ENCODE measurements at places on chromosomes 3 and 15.

DNA sequence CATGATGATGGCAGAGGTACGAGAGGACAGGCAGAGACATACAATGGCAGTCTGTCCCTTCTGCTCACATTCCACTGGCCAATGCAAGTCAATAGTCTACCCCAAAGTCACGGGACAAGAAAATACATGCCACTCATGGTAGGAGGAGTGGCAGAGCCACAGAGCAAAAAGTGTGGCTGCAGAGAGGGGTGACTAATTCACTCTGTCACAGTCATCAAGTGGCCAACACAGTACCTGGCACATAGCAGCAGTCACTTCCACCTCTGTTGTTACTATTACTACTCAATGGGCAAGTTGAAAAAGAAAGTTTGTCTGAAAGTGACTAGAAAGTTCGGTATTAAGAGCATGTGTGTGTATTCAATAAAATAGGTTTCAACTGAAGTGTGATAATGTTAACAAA, 91.4 kb downstream of the SMAD3 start:
- DNase-seq = no peak

DNA sequence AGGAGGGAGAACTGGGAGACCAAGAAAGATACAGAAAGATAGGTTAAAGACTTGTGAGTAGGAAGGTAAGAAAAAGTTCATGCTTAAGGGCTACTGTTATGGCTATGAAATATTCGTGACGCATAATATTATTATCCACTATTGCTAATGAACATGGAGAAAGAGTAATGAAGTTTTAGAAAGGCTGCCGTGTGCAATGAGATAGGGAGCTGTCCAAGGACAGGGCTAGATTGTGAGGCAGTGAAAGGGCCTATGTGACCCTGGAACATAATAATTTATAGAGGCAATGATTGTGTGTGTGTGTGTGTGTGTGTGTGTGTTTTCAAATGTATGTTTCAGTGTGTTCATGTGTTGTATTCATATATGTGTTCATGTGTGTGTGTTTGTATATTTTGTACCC, 27.7 kb downstream of the MBNL1 start:
- DNase-seq = no peak

DNA sequence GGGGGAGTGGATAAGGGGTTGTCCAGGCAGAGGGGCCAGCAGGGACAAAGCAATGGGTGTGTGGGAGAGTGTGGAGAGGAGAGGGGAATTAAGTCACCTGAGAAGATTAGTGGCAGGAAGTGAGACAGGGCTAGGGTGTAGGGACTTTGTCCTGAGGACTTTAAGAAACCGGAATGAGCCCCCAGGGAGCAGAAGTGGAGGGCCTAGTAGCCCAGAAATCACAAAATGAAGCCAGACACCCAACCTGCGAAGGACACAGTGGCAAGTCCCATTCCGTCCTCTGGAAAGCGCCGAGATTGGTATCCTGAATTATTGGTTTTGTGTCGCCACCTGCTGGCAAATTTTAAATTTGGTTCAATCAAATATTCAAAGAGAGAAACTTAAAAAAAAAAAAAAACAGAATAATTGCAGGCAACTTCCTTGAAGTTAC, 78.0 kb upstream of the SLC25A36 start:
- peak; percentile 34 for DNase-seq

DNA sequence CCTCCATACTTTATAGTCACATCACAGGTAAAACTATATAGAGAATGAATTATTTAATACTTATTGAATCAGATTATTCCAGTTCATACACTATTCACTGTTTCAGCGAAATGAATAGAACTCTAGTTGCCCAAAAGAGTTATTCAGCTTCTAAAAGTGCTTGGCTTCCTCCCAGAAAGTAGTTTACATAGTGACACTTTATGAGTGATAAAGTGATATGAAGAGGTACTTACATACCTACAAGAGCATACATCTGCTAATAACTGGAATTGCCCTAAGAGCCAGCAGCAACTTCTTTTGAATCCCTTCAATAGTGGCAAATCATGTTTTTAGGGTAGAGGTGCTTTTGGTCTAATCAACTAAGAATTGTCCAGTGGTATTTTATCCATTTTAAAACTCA, 635.1 kb upstream of the AGTR1 start:
- no peak for DNase-seq

GRCh38 chr3:176566757-176567156, 630.5 kb downstream of the TBL1XR1 start:
- DNase-seq = no peak

DNA sequence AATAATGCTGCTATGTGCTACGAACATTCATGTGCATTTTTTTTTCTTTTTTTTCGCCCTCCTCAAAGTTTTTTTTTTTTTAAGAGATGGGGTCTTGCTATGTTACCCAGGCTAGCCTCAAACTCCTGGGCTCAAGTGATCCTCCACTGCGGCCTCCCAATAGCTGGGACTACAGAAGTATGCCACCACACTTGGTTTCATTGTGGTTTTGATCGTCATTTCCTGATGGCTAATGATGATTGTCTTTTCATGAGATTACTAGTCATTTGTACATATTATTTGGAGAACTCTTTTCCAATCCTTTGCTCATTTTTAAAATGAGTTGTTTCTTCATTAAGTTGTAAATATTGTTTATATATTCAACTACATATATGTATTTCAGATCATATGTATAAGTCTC, 48.8 kb downstream of the FBXO22 start:
- DNase-seq = no peak

DNA sequence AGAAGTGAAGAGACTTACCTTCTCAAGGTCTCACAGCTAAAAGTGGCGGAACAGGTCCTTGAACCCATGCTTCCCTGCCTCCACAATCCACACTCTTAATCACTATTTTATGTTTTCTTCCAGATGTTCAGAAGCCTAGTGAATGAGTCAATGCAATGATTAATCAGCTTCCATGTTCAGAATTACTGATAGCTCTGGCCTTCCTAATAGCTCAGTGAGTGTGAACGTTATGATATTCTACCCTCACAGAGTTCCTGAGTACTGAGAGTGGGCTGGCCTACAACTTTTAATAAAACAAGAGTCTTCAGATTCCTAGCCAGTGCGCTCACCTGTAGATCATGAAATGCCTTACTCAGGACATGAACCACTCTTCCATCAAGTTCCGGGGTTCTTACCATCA, 443.0 kb upstream of the ADAMTS9 start:
- no peak for DNase-seq

DNA sequence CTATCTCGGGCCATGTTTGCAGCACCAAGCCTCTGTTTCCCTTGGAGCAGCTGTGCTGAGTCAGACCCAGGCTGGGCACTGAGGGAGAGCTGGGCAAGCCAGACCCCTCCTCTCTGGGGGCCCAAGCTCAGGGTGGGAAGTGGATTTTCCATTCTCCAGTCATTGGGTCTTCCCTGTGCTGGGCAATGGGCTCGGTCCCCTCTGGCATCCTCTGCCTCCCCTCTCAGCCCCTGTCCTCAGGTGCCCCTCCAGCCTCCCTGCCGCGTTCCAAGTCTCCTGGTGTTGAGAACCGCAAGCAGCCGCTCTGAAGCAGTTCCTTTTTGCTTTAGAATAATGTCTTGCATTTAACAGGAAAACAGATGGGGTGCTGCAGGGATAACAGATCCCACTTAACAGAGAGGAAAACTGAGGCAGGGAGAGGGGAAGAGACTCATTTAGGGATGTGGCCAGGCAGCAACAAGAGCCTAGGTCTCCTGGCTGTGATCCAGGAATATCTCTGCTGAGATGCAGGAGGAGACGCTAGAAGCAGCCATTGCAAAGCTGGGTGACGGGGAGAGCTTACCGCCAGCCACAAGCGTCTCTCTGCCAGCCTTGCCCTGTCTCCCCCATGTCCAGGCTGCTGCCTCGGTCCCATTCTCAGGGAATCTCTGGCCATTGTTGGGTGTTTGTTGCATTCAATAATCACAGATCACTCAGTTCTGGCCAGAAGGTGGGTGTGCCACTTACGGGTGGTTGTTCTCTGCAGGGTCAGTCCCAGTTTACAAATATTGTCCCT, 1.2 kb downstream of the RHO start:
- no peak for DNase-seq

- DNase-seq = no peak
Observed at GRCh38 chr3:196458063-196458462, 25.8 kb upstream of the UBXN7 start.

- no peak for DNase-seq
Observed at GRCh38 chr15:31843426-31844055, 186.8 kb upstream of the CHRNA7 start.

- DNase-seq = no peak
Observed at GRCh38 chr15:70451821-70452653, 311.3 kb downstream of the UACA start.

DNA sequence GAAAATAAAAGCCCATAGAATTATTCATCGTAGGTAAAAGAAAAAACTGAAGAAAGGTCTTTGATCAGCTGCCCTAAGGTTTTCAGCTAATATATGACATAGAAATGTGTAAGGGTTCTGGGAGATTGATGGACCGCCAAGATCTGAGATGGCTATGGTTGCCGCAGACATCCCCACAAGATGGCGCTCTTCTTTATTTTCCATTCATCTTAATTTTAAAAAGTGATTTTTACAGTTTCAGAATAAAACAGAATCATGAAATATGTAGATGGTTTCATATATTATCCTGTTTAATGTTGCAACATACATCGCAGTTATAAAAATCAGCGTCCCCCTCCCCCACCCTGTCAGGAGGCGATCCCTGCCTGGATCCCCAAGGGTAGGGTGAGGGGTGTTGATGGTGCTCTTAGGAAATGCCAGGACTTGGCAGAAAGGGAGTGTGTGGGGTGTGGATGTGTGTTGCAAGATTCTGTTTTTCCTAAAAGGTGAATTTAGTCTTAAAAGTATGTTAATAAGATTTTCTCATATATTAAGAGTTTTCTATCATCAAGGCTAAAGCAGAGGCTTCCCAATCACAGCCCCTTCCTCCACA, 68.8 kb downstream of the ANXA2 start:
- DNase-seq = peak; percentile 1

DNA sequence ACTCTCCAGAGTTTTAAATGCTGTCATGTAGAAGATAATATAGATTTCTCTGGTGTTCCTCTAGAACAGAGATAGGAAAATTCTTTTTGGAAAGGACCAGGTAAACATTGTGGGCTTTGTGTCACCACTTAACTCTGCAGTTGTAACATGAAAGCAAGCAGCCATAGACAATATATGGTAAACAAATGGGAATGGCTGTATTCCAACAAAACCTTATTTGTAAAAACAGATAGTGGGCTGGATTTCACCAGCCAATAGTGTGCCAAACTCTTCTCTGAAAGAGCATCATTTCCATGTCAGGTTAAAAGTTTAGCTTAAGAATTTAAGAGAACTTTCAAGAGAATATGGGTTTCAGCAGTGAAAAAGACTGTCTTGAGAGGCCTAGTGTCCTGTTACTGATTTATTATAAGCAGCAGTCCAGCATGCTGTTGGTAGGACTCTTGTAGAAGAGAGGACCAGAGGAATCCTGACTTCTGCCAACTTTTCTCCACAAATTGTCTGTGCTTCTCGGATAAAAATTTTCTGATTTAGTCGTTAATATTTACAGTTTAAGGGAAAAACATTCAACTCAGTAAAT, 107.7 kb downstream of the TCF12 start:
- no peak for DNase-seq

GRCh38 chr3:190616637-190617036, 102.8 kb downstream of the IL1RAP start:
- DNase-seq = no peak

GRCh38 chr3:162933656-162934055, 1437.0 kb downstream of the OTOL1 start:
- no peak for DNase-seq

DNA sequence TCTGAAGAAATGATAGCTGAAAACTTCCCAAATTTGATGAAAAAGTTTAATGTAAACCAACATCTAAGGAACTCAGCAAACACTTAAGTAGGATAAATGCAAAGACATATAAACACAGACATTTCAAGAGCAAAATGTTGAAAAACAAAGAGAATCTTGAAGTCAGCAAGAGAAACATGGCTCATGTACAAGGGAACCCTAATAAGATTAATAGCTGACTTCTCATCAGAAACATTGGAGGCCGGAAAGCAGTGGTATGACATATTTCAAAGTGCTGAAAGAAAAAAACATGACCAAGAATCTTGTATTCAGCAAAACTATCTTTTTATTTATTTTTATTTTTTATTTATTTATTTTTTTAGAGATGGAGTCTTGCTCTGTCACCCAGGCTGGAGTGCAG, 10.6 kb upstream of the PRKCI start:
- no peak for DNase-seq

- no peak for DNase-seq
Observed at GRCh38 chr3:127339928-127340861, 52.3 kb upstream of the PRR20G start.

DNA sequence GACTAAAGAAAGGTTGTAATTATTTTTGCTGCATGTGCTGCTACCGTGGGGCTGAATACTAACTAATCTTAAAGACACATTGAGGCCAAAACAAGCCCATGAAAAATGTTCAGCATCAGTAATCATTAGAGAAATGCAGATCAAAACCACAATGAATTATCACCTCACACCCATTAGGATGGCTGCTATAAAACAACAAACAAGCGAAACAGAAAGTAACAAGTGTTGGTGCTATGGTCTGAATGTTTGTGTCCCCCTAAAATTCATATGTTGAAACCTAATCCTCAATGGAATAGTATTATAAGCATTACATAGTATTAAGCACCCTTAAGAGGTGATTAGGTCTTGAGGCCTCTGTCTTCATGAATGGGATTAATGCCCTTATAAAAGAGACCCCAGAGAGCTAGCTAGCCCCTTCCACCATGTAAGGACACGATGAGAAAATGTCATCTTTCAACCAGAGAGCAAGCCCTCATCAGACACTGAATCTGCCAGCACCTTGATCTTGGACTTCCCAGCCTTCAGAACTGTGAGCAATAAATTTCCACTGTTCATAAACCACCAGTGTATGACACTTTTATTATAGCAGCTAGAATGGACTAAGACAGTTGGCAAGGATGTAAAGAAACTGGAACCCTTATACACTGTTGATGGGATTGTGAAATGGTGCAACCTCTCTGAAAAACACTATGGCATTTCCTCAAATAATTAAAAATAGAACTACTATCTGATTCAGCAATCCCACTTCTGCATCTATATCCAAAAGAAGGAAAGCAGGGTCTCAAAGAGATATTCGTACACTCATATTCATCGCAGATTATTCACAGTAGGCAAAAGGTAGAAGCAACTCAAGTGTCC, 76.1 kb downstream of the REC114 start:
- DNase-seq = no peak

GRCh38 chr3:182393830-182394367, 399.4 kb upstream of the ATP11B start:
- DNase-seq = no peak

Data from KG1 (cell line).